MG63 (cell line): ENCODE measurements at places on chromosomes 5 and 9.
A peak's percentile ranks its signal among the peaks of the same experiment; 100 is the strongest.

GRCh38 chr9:123040801-123041200 is 7.3 kb downstream of the GPR21 start:
- DNase-seq, result no peak

DNA sequence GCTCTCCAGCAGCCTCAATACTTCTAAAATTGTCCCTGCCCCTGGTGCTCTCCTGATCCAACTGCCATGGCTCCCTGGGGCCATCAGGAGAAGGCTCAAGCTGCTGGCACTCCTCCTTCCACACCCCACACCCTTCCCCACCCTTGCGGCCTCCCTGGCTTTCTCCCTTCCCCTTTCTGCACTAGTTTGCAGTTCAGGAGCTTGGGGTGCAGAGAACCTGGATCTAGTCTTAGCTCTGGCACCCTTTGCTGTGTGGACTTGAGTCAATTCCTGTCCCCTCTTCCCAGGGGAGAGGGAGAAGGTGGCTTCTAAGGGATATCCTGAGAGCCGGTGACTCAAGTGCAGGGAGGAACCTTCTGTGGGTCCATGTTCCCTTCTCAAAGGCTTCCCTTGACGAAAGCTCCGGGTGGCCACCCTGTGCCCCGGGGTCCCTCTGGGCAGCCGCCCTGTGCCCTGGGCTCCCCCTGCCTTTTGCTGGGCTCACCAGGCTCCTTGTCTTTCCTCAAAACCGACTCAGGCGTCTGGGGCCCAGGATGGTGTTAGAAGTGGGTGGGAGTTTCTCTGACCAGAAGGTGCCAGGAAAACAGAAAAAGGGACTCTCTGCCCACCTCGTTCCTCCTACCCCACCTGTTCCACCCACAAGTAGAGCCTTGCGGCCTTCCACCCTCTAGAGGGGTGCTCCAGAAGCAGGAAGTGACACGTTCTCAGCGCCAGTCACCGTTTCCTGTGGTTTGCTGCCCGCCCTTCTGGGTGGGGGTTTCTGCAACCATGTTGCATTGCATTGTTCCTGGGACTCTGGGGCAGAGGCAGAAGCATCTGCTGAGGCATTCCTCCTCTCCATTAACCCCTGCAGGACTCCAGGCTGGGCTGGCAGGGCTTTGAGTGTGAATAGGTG is 15.0 kb downstream of the GLIPR2 start:
- DNase-seq, result no peak

DNA sequence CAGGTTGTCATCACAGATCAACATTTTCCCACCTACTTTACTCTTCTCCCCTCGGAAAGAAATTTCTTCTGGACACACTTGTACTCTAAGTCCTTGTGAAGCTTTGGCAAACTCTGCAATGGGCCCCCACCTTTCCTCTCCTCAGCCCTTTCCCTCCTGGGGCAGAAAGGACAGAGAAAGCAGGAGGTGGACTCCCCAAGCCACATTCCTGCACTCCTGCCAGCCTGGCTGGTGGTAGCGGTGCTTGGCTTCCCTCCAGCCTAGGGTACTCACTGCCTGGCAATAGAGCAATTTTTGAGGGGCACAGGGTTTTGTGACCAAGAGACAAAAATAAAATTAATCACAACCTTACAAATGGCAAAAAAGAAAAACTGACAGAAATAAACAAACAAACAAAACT is 451.4 kb downstream of the ZSWIM6 start:
- no peak for DNase-seq

DNA sequence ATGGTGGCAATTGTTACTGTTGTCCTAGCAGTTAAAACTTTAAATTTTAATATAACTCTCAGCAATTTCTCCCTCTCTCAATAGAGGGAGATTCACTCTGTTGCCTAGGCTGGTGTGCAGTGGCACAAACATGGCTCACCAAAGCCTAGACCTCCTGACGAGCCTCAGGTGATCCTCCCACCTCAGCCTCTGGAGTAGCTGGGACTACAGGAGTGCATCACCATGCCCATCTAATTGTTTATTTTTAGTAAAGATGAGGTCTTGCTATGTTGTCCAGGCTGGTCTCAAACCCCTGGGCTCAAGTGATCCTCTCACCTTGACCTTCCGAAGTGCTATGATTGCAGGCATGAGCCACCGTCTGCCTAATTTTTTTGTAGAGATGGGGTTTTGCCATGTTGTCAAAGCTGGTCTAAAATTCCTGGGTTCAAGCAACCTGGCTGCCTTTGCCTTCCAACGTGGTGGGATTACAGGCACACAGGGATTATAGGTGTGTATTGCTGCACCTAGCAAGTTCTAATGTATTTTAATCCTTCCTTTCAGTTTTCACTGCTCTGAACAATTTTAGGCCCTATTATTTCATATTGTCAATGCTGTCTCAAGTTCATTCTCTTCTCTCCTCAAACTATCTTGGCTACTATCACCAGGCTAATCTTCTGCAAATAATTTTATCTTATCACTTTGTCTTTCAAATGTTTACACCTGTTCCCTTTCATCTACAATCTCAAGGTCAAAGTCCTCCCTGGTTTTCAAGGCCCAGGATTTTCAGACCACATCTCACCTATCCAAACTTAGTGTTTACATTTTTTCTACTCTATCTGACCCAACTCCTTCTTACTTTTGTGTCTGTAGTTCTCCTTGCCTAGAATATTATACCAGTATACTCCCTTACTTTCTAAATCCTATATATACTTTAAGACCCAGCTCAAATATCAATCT is 18.9 kb downstream of the ALDH1A1 start:
- no peak for DNase-seq

DNA sequence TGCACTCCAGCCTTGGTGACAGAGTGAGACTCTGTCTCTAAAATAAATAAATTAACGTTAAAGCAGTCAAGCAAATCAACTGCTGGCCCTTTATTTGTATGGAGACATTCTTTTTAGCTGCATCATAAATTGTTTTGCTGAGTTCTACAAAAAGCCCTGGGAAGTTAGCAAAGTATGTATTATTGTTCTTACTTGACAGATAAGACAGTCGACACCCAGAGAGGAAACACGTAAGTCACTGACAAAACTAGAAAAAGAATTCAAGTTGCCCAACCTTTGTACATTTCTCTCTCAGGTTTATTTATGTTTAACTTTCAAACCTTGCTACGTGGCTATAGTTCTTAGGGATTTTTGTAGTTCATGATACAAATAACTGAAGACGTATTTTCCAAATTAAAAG is 40.4 kb upstream of the MACIR start:
- no peak for DNase-seq

DNA sequence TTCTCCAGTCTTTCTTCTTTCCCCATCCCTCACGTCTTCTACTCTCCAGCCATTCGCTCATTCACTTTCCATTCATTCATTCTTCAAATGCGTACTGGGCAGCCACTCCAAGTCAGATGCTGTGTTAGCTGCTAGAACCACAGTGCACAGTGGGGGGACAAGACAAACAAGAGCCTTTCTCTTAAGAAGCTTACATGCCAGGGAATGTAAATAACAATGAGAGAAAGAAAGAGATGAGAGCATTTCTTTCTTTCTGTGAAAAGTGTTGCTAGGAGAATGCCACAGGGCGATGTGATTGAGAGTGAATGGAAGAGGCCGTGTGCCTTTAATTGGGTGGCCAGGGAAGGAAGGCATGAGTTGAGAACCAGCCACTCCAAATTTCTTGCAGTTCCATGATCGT is 46.3 kb upstream of the SMIM23 start:
- DNase-seq, result no peak

GRCh38 chr5:31982621-31983020 is 191.5 kb downstream of the GOLPH3 start:
- no peak for DNase-seq

DNA sequence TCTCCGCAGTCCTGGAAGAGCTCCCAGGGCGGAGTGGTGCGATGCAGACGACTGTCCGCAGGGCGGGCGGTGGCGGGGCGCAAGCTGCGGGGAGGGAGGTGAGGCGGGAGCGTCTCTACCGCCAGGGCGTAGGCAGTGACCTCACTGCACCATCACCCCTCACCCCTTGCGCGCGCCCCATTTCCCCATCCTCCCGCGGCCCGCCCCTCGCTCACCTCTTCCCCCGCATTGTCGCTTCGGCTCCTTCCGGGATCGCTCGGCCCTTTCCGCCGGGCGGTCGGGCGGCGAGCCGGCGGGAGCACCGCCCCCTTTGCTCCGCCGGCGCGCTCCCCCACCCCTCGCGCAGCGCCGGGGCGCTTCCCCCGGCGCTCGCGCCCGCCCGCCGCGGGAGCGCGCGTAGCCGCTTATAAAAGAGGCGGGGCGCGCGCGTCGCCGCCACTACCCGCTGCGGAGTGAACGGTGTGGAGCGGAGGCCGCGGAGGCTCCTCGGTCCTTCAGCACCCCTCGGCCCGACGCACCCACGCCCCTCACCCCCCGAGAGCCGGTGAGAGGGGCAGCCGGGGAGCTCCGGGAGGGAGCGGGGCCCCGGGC is at the start of gene SPTAN1:
Gene SPTAN1 (plus strand): TSS at position 435 of the 591 bp plus-strand sequence. CDS start 14,154 bp downstream, outside the sequence.
- peak; percentile 96 for DNase-seq

DNA sequence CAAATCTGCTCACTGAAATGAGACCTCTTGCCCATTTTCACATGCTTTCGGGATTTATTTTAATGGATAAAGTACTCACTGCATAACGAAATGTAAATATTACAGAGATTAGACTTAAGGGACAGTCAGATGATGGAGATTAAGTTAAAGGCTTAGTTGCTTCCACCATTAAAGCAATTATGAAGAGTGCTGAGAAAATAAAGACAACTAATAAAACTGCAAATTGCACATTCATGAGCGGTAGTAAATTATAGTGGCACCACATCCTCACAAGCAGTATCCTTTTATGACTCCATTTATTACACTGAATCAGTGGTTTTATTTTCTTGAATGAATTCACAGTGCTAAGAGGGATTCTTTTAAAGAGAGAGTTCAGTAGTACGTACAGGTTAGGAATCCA is 76.2 kb upstream of the TMED7 start:
- no peak for DNase-seq

DNA sequence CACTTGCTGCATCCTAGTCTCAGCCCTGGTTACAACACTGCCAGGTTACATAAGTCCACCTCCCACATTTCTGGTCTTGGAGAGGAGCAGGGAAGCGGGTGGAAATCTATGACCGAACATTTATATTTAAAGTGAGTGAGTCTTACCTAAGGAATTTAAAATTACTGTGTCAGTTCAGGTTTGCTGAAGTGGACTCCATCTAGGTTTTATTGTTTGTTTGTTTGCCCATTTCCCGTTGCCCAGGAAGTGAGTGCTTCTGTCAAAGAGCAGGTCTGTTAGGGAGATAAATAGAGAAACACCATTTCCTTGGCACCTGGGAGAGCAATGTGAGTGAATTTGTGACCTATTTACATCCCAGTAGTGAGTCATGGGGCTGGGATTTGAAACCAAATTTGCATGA is 179.5 kb downstream of the KIF4B start:
- DNase-seq, result no peak

- DNase-seq, result no peak
Measured at GRCh38 chr5:170228762-170229435, 3.9 kb upstream of the C5orf58 start.

DNA sequence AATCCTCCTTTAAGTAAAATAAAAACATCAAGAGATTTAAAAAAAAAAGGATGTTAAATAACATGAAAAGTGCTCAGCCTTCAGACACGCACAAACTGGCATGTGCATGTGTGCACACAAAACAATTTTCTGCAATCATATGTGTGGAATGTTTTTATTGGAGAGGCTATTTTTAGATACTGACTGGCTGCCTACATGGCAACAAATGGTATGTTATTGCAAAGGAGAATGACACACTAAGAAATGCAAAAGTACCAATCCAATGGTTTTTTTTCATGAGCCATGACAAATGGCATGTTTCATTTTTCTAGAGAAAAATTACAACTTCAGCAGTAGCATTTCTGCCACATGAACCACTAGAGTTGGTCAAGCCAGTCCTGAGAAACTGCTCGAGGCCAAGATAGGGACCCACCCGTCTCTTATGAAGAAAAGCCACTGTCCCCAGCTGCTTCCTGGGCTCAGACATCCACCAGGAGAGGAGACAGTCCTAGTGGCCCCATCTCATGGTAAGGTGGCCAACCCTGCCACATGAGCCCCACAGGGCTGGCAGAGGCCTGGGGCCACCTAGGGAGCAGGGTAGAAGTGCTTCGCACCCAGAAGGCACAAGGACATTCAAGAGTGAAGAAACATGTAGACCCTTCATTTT is 116.4 kb downstream of the MYO10 start:
- DNase-seq, result no peak

DNA sequence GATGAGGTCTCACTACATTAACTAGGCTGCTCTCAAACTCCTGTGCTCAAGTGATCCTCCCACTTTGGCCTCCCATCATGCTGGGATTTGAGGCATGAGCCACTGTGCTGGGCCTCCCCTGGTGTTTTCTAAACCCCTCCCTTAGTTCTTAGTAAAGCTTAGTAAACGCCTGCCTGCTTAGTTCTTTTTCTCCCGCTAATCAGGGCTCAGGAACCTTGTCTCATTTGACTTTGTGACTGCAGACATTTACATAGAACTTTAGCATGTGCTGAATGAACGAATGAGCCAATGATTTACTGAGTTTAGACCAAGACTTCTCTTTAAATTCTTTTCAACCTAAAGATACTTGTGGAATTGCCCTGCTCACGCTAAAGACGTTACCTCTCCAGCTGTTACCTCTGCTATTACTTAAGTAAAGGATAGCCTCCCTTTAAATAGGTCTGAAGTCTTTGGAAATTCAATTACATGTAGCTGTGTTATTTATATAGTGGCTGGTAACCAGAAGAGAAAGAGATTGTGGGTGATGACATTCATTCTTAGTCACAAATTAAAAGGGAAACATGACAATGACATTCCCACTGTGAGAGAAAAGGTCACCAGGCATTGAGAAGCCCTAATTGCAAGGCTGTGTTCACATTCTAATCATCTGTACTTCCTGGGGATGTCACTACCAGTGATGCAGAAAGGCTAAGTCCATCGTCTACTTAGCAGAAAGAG is 18.6 kb upstream of the SUSD1 start:
- no peak for DNase-seq
